ENCODE measurements at places on chromosomes 16 and 17. TPM values are rescaled to one million over a fixed set of nuclear protein-coding genes. Genes with fewer than 3 reads are reported as not detected.

DNA sequence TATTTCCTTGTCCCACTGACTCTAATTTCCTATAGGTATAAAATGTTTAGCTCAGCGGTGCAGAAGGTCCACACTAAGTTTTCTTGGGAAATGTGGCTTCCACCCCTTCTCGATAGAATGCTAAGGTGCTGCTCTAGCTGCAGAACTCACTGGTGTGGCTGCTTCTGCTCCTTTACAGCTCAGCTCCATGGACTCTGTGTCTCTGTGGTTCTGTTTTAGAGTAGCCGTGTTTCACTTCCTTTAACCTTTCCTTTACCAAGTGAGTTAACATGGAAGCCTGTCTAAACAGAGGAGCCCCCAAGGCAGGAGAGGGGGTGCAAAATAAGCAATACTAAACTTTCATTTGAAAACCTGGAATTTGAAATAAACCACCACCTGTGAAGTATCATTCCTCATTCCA is 65.3 kb downstream of the SPECC1 start:
- DNase-seq: no peak

DNA sequence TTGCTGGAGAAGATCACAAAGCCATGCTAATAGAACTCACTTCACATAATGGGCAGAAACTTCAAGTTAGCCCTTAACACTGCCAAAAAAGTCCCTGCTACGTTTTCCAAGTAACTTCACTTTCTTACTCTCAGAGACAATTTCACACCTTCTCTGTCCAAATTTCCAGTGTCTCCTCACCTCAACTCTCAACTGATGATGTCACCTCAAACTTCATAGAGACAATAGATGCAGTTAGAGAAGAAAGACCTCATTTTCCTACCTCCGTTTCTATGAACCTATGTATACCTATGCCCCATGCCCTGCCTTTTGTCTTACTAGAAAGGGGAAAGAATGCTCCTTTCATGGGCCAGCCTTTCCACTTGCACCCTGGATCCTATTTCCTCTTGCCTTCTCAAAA is 14.2 kb upstream of the EFCAB3 start:
- DNase-seq: no peak

DNA sequence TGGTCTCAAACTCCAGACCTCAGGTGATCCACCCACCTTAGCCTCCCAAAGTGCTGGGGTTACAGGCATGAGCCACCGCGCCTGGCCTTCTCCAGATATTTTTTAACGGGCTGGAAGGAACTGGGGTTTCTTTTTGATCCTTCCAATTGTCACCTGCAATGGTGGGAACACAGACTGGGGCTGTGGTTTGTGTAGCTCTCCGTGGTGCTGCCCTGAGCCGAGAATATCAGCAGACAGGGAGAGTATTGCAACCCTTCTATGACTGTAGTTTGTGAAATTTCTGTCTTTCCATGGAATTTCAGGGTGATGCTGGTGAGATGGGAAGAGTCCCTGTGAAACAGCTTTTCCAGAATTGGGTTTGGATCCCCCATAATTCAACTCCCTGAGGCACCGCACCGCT is 263.5 kb downstream of the ENGASE start:
- DNase-seq: no peak

DNA sequence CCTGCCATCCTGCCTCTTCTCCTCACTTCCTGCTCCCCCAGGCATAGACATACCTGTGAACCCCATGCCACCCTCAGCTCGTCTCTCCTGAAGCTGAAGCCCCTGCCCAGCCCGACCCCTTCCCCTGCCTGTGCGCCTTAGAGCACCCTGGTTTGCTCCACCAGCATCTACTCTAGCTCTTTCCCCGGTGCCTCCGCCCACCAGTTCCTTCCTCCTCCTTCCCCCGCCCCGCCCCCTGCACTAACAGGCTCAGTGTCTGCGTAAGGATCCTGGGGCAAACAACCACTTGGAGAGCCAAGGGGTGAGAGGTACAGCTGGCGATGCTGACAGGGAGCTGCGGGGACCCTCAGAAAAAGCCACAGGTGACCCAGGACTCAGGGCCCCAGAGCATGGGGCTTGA is 1.9 kb downstream of the GPR142 start:
- peak; percentile 51 for DNase-seq

DNA sequence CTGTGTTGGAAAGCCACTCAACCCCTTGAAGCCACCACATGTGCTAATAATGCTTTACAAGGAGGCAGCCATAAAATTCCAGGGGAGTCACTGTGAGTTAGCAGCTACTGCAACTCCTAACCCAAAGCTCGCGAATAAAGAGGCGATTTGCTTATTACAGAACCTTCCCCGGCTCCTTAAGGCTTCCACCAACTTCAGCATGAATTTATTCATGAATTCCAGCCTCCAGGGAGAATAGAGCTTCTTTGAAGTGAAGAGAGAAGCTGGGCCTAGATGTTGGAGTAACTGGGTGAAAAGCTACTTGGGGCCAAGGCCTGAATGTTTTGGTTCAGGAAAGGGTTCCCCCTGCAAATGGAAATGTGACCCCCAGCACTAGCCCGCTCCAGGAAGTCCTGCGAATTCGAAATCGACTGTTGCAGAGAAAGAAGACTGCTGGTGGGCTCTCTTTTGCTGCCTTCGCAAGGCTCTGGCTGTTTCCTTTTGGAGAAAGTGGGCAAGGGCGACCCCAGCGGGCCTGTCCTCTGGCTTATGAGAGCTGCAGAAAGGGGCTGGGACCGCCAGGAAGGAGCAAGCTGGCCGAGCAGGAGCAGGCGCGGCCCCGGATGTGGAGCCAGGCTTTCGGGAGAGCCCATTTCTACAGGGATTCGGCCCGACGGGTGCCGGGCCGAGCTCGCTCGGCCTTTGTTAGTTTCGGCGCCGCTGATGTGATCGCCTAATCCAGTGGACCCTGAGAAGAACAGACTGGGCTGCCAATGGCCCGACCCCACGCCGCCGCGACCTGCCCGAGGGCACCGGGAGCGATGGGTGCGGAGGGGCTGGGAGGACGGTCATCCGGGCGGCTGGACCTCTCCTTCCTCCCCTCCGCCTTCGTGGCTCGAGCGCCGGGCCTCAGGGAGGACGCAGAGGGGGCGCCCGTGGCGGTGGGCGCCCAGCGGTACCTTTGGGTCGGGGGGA is 7.6 kb downstream of the CBX8 start:
- DNase-seq: no peak

GRCh38 chr16:1413684-1414531 is 596 bp downstream of the UNKL start:
- DNase-seq: peak; percentile 54

- DNase-seq: peak; percentile 87
Measured at GRCh38 chr16:67881621-67882161, 3.0 kb upstream of the NRN1L start.

- peak; percentile 66 for DNase-seq
Measured at GRCh38 chr17:63433746-63434591, 12.1 kb downstream of the CYB561 start.

GRCh38 chr16:59878999-59879398 is 1144.9 kb upstream of the GOT2 start:
- no peak for DNase-seq

DNA sequence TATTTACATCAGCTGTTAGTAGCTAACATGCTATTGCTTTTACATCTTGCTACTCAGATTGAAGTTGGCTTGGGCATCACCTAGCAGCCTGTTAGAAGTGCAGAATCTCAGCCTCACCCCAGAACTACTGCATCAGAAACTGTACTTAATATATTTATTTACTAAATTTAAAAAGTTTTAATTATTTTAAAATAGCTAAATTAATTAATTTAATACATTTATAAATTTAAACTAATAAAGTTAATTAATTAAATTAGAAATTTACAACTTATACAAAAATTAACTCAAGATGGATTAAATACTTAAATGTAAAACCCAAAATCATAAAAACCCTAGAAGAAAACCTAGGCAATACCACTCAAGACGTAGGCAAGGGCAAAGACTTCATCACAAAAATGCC is 38.9 kb upstream of the GNA13 start:
- DNase-seq: no peak

DNA sequence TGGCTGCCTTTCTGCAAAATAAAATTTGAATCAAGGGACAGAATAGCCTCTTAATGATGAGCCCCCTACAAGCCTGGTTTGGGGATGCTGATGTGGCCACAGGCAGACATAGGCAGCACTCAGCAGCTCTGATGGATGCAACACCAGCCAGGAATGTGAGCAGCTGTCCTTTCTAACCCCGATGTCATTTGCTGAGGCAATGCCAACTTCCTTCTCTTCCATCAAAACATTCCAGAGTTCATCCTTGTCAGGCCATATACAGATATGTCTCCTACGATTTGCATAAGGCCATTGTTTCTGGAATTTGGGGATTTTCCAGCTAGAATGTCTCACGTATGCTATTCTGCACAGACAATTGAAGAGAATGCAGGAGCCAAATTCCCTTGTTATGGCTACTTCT is 52.1 kb upstream of the MYOCD start:
- no peak for DNase-seq

DNA sequence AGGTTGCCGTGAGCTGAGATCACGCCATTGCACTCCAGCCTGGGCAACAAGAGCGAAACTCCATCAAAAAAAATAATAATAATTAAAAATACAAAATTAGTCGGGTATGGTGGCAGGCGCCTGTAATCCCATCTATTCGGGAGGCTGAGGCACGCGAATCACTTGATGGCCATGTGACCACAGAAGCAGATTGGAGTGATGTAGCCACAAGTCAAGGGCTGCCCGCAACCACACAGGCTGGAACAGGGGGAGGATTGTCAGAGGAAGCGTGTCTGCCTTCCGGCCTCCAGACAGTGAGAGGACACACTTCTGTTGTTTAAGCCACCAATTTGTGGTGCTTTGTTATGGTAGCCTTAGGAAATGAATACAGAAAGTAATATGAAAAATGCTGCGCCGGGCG is 11.8 kb upstream of the NAGS start:
- no peak for DNase-seq

DNA sequence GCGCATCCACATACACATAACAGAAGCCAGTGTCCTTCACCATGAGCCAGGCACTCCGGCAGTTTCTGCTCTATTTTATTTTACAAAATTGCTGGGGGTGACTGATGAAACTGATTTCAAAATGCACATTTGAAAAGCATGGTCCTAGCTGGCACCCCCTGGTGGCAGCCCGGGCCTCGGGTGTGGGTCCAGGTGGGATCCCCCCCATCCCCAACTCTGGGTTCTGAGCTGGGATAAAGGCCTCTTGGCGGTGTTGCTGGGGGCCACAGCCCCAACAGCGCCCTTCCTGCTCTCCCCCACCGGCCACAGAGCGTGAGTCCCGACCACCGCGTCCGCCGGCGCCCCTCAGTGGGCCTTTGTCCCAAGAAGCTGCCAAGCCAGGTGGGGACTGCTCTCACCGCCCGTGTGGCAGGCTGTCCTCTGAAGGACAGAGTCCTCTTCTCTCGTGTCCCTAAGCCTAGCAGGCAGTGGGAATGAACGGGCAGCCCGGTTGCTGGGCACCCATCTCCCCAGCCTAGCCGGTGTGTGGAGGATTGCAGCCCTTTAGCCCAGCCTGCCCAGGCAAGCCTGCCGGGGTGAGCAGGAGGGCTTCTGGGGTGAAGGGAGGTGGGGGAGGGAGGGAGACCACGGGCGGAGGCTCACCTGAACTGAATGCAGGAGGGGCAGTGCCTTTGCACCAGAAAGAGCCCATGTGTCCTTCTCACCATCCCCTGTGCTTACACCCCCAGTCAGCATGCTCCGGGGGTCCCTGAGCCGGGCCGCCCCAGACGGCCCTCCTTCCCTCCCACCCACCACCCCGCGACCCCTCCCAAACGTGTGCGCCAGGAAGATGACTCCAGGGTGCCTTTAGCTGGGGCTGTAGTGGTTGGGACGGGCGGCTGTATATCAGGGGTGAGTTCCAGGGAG is 898 bp downstream of the SNAI3 start:
- no peak for DNase-seq

- no peak for DNase-seq
Measured at GRCh38 chr16:88686062-88686438, 257 bp downstream of the SNAI3 start.

- no peak for DNase-seq
Measured at GRCh38 chr17:82862737-82863382, 23.0 kb upstream of the ZNF750 start.

DNA sequence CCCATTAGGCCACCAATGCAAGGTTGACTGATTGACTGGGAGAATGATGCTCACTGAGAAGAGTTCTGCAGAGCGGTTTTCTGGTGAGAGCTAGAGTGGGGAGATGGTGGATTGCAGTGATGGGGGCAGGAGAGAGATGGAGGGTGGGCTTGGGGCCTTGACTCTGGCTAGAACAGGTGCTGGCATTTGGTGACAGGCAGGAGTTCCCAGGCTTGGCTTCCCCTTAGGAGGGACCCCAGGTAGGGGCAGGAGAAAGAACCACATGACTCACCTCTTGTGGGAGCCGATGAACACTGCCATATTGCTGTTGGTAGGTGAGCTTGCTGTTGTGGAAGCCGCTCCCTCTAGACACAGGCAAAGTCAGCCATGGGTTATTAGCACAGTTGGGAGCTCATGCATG is 8.0 kb downstream of the CD300LB start:
- peak; percentile 38 for DNase-seq

DNA sequence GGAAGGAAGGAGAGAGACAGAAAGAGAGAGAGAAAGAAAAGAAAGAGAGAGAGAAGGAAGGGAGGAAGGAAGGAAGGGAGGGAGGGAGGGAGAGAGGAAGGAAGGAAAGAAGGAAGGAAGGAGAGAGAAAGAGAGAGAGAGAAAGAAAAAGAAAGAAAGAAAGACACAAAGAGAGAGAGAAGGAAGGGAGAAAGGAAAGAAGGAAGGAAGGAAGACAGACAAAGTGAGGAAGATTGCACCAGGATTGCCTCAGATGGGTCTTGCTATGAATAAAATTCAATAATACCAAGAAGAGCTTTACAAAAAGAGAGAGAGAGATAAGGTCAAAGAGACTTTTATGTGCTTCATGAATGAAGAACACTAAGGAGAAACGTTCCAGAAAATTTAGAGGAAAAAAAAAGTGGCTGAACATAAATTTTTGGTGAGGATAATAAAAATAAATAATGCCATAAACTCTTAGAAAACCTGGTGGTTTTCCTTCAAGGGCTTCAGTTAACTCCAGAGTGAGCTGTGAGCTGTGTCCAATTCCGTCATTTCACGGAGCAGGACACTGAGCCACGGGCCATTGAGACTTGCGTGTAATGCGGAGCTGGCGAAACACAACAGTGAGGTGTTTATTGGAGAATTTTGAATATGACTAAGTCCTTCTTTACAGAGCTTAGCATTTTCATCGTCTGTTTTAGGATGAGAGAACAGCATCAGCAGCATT is 72.7 kb upstream of the TNRC6C start:
- no peak for DNase-seq

The OR1A1 gene
- total RNA-seq: not detected

The FHOD1 gene
- total RNA-seq: 17.3 TPM

The TNFRSF17 gene
- total RNA-seq: not detected

The SYT17 gene
- total RNA-seq: 4.0 TPM

The TCAP gene
- total RNA-seq: 2.6 TPM

The ELMO3 gene
- total RNA-seq: 5.4 TPM

The KCNAB3 gene
- 0.95 TPM for total RNA-seq

All from adrenal gland (tissue), 19 donors.